ENCODE measurements at places on chromosomes 12 and 14.

DNA sequence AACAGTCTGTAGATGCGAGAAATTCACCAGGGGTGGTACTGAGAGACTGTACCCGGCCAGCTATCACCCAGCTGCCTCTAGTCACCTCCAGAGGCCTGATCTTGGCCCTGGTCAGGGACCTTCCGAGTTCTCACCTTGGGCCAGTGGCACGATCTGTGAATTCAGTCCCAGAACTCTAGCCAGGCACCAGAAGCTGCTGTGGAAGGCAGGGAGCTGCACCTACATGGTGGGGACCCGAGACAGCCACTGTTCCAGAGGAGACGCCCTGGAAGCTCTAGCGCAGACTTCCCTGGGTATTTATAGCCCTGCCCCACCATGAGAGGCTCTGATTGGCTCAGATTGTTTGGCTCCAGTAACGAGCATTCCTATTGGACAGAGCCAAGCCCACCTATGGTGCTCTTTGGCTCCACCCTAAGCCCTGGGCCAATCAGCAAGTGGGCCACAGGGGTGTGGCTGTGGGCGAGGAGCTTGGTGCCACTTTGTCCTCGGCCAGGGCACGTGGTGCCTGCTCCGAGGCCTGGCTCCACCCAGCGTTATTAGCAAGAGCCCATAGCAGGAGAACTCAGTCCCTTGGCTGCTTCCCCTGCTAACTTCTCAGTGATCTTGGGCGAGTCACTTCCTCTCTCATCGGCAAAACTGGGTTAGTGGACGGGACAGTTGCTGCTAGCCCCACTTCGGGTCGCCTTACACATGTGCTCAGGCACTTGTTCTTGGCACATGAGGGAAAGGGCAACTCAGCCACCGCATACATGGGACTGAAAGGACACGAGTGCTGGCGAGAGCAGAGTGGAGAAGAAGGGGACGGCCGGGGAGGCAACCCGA lies 89.0 kb upstream of the BCL11B start:
- DNase-seq: no peak

- no peak for DNase-seq
Measured at GRCh38 chr12:108390495-108391203, 51.5 kb upstream of the CMKLR1 start.

DNA sequence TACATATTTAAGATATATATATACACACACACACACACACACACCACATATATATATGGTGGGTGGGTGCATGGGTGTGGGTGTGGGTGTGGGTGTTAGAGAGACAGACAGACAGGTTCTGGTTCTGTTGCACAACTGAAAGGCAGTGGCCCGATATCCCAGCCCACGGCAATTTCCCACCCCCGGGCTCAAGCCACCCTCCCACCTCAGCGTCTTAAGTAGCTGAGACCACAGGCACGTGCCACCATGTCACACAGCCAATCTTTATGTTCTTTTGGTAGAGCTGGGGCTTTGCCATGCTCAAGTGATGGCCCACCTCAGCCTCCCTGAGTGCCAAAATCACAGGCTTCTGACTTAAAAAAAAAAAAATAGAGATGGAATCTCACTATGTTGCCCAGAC lies 417.8 kb upstream of the FOXG1 start:
- no peak for DNase-seq

GRCh38 chr14:66242001-66242400 lies 244.2 kb upstream of the CCDC196 start:
- no peak for DNase-seq

- DNase-seq: no peak
Measured at GRCh38 chr12:25817166-25817565, 141.3 kb upstream of the RASSF8 start.

DNA sequence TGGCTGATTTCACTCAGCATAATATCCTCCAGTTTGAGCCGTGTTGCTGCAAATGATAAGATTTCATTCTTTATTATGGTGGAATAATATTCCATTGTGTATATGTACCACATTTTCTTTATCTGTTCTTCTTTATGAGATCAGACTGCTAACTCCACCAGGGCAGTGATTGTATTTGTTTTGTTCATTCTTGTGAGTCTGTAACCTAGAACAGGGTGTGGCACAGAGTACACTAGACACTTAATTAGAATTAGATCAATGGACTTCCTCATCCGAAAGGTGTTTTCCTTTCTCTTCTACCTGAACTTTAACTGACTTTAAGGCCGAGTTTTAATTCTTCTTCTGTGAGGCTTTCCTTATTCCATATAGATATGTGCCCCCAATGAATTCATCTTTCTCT lies 551.0 kb downstream of the SNAPC1 start:
- no peak for DNase-seq

DNA sequence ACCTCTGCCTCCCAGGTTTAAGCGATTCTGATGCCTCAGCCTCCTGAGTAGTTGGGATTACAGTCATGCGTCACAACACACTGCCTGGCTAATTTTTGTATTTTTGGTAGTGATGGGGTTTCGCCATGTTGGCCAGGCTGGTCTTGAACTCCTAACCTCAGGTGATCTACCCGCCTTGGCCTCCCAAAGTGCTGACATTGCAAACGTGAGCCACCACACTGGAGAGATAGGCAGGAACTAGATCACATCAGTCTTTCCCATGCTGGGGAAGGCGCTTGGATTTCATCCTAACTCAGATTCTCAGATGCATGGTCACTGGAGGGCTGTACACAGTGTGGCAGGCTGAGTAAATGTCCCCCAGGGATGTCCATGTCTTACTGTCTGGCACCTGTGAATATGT lies 18.0 kb upstream of the ORAI1 start:
- no peak for DNase-seq

DNA sequence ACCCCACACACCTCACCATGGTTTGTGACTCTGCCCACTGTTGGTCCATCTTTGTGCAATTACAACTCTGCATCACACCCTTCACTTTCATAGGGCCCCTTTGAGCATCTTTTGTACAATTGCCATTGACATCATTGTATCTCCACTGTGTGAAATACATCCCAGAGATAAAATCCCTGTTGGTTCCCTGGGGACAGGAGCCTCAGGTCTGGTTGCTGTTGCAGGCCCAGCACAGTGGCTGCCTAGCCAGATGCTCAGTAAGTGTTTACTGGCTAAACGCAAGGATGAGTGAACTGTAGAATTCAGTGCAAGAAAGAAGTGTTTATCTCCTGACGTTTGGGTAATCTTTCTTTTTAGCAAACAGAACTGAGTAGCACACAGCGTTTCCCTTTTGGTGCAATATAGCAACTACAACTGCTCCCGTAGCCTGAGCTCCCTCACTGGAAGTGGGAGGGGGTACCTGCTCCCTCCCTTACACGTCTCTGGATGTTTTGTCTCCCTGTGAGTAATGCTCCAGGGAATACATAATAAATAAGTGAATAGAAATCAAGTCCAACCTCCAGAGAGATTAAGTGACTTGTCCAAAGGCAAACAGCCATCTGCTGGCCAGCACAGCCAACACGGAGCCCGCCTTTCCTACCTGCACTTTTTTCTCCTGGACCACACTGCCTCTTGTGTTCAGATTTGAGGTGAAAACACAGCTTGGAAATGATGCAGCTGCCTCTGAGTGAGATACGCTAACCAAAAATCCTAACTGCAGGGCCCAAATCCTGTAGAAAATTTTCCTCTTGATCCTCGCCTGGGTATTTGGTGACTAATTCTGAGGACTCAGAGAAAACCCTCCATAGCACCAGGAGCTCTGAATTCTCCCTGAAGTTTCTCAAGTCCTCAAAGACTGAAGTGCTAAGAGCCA lies 27.4 kb downstream of the GALNT16 start:
- DNase-seq: no peak

- no peak for DNase-seq
Measured at GRCh38 chr12:24617471-24617870, 331.4 kb downstream of the BCAT1 start.

GRCh38 chr12:3558854-3559253 lies 67.9 kb downstream of the PRMT8 start:
- no peak for DNase-seq

- DNase-seq: no peak
Measured at GRCh38 chr12:42669553-42669952, 80.0 kb upstream of the PRICKLE1 start.
